ENCODE measurements at places on chromosomes 12 and 14.

- DNase-seq: peak; percentile 78
Measured at GRCh38 chr12:112013601-112014402, 576 bp downstream of the ERP29 start.

DNA sequence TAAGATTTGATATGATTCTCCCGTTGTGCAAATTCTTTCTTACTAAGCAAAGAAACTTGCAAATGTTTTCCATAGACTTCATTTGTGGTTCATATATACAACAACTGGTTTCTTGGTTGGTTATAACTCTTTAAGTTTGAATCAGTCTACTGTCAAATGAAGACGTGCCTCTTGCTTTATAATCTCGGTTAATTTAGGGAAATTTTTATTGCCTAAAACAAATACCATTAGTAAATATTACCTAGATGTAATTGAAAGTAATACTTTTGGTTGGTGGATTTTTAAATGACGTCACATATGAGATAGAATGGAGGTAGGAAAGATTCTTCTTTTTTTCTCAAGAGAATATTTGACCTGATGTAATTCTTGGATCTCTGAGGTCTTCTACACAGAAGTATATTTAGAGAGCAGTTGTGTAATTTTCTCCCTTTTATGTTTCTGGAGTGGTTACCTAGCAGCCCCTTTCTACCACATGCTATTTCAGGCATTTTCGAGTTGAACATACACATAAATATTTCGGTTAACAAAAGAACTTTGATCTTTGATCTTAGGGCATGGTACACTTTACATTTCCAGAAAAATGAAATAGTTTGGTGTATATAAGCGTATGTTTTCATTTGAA, 1.7 kb downstream of the ATF7IP start:
- DNase-seq: no peak

- no peak for DNase-seq
Measured at GRCh38 chr12:110725267-110725666, 17.4 kb downstream of the PPP1CC start.

DNA sequence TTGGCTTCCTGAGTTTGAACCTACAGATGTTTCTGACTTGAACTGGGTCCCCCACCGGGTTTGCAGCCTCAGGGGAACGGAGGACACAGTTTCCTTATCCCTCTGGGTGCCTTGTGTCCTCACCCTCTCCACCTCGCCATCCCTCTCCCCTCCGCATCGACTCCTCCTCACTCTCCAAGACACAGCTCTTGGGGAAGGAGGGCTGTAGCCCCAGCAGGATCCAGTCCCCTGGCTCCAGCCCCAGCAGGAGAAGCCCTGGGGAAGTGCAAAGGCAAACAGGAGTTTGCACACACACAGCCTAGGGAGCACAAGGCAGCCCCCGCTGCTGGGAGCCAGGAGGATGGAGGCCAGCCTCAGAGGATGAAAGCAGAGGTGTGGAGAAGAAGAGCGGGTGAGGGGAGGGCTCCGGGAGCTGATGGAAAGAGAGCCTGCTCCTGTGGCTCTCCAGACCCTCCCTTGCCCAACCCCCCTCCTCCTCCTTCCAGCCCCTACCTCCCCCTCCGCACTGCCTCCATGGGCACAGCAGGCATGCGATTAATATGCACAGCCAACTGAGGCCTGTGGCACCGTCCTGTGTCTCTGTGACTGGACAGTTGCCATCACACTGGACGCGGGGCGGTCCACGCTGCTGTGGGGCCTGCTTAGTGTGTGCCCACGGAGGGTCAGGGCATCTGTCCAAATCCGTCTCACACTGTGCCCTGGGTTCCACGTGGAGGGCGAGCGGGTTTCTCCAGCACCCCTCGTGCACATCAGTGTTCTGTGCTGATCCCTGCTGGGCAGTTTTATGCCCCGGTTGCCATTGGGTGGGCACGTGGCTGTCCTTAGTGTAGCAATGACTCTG, 193.7 kb upstream of the DIO3 start:
- DNase-seq: no peak

GRCh38 chr14:58027904-58028303, 124.1 kb downstream of the ARMH4 start:
- DNase-seq: no peak

DNA sequence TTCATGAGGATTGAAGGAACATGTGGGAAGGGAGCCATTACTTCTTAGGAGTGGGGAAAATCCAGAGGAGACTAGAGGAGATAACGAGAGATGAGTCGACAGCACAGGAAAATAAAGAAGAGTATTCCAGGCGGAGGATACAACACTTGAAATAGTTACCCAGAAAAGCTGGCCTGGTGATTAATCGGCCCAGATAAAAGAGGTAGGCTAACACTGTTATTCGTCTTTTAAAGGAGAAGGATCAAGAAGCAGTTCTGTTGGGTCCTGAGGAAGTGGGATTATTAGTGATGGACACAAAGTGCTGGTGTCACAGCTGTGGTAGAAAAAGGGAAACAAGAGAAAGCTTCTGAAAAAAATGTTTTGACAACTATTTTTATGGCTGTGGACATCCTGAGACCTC, 425.3 kb downstream of the ZFP36L1 start:
- no peak for DNase-seq

GRCh38 chr12:132067182-132067581, 76.9 kb downstream of the DDX51 start:
- no peak for DNase-seq

- no peak for DNase-seq
Measured at GRCh38 chr12:68529466-68529865, 81.2 kb upstream of the RAP1B start.

GRCh38 chr12:131348646-131349045, 362.2 kb upstream of the SFSWAP start:
- no peak for DNase-seq

- DNase-seq: no peak
Measured at GRCh38 chr12:97940629-97941028, 478.0 kb downstream of the RMST start.

DNA sequence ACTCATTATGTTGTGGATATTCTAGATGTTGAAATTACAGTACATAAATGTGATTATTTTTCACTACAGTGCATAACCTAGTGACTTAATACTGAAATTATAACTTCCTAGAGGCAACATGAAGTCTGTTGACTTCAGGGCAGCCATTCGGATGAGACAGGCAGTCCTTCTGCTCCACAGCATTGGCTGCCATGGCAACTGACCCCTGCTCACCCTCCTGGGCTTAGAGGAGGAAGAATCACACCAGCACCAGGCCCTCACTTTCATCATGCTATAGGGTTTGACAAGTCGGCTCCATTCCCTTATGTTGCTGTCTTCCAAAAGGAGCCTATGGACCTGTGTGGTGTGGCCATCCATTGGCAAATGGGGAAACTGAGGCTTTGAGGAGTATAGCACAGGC, 233.5 kb upstream of the TMEM132C start:
- DNase-seq: no peak

DNA sequence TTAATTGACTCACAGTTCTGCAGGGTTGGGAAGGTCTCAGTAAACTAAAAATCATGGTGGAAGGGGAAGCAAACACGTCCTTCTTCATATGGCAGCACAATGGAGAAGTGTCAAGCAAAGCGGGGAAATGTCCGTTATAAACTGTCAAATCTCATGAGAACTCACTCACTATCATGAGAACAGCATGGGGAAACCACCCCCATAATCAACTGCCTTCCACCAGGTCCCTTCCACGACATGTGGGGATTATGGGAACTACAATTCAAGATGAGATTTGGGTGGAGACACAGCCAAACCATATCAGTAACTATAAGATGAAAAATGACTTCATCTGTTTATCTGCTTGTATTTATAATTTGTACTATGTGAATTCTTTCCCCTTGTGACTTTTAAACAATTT, 577.6 kb upstream of the MDGA2 start:
- no peak for DNase-seq

DNA sequence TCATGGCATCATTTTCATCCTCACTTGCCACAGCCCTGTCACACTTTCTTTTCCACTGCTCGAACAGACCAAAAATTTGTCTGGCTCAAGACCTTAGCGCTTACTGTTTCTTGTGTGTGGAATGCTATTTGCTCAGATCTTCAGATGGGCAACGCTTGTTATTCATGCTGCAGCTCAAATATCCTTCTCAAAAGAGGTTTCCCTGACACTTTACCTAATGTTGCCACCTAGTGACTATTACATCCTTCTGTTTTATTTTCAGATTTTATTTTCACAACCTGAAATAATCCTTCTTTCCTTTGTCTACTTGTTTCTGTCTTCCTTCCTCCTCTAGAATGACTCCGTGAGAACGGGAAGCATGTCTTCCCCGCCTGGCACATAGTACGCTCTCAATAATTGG, 5.6 kb downstream of the FBXO33 start:
- no peak for DNase-seq

GRCh38 chr14:21748869-21749303, 75.3 kb upstream of the OR4E1 start:
- peak; percentile 53 for DNase-seq

DNA sequence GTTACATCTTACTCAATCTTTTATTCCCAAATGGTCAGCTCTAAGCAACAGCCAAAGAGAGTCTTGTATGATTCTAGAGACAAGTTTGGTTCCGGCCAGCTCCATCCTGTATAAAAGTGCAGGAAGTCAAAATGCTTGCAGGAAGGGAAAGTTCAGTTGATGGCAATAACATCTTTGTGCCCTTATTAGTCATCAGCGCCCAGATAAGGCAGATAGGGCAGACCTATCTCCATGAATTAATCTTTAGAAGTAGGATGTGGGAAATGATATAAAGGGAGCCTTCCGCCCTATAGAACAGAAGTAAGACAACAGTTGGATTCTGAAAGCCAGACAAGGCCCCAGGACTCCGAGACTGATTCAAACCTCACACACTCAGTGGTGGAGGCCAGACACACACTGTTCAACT, 6.4 kb downstream of the GNS start:
- no peak for DNase-seq

- no peak for DNase-seq
Measured at GRCh38 chr12:96257550-96258103, 63.5 kb downstream of the ELK3 start.

DNA sequence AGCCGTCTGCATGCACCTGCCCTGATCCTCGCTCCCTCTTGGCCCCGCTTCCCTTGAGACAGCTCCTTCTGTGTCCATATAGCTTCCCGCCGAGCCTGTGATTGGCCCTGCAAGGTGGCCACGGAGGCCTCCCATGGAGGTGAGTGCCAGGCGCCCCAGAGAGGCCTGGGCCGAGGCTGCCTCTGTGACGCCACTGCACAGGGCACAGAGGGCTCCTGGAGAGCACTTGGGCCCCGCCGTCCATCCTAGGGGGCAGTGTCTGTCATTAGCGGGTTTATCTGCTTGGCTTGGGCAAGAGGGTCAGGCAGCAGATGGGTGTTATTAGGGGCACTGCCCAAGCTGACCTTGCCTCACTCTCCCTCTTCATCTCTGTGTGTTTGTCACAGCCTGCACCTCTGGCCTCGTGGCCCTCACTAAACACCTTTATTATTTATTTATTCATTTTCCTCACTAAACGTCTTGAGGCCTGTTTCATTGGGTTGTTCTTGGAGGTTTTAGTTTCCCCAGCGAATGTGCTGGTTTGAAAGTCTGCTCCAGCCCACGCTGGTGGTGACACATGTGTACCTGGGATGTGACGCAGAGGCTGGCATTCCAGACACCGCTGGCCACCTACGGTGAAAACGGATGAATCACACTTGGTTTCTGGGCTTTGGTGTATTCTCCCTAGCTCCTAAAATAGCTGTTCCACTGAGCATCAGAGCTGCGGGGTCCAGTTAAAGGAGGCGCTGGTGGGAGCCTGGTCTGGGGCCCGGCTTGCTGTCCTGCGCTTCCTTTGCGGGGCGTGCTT, 5.9 kb downstream of the ZFYVE21 start:
- DNase-seq: peak; percentile 25

- DNase-seq: no peak
Measured at GRCh38 chr14:42854061-42854460, 1247.4 kb downstream of the LRFN5 start.

DNA sequence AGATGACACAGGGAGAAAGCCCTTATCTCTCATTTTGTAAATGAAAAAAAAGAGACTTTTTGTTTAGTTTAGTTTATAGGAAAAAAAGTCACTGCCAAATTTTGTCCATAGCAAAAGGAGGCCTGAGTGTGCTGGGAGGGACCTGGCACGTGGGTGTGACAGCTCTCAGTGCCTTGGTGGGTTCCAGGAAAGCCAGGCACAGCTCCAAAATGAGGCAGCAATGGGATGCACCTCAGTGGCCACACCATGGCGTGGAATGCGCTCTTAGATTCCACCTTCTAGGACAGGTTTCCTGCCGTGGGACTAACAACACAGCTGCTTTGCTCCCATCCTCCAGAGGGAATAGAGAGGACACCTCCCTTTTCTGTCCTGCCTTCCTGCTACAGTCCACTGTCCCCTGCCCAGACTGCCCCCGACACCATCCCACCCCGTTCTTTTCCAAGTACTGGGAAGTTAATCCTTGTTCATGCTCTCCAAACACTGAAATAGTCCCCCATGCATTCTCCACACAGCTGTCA, 207.6 kb downstream of the EMP1 start:
- no peak for DNase-seq

GRCh38 chr12:55074806-55075205, 51.4 kb upstream of the OR9K2 start:
- no peak for DNase-seq

DNA sequence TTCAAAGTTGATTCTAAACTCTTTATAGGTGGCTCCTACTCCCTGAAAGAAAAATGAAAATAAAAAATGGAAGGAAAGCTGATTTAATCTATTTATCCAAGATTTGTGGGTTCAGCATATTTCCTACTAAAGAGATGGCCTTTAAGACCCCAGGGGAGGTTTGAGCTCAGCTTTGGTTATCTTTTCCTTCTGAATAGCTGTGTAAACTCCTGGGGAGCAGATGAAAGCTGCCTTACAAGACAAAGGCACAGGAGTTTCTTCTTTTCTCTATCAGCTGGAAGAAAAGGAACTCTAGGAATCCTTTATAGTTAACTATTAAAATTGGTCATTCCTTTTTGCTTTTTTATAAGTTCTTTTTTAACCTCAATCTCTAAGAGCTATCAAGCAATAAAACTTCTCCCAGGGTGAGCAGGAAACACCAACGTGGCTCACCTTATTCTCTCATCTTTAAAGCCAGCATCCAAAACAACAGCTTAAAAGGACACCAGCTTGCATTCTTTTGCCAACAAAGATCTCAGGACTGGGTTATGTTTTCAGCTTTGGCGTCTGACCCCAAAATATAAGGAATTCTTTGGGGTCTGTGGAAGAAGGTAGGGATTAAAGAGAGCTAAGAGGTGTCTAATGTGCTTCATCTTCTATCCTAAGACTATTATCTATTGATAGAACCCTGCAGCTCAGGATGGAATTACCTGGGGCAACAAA, 371.7 kb upstream of the KITLG start:
- no peak for DNase-seq

DNA sequence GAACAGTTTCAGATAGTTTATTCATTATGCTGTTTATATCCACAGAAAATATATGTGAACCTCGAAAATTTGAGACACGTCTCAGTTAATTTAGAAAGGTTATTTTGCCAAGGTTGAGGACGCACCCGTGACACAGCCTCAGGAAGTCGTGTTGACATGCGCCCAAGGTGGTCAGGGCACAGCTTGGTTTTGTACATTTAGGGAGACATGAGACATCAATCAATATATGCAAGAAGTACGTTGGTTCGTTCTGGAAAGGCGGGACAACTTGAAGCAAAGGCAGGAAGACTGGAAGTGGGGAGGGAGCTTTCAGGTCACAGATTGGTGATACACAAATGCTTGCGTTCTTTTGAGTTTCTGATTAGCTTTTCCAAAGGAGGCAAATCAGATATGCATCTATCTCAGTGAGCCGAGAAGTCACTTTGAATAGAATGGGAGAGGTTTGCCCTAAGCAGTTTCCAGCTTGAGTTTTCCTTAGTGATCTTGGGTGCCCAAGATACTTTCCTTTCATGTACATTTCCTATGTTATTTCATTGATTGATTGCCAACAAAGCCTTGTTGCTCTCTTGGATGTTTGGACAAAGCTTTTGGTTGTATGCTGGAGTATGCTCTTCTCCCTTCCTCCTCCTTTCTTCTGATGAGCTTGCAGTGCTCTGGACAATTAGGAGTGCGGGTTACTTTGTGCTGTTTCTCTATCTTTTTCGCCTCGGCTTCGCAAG, 3.2 kb downstream of the SNAPC1 start:
- DNase-seq: no peak
